ENCODE measurements at places on chromosomes 1 and 21.

DNA sequence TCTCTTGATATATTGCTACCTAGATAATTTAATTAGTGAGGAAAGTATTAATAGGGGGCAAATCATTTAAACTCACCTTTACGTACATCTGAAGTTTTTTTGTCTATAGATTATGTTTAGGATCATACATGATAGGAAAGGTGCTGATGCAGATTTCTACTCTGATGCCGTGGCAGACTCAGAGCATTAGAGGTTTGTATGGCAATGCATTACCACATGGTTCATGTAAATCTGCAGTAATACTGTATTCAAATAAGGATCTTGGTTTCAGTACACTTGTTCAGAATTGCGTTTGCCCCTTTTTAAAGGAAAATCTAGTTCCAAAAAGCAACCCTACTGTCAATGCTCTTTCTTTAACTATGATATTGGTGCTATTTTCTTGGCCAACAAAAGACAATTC is 288.3 kb downstream of the PTPRC start:
- DNase-seq = no peak
- peaks cover 3% of the 10 kb centered on the region for H3K4me1 ChIP-seq
- H3K4me3 ChIP-seq = no peak overlapping the region
- H3K27ac ChIP-seq = no peak overlapping the region
- no peaks in the 10 kb centered on the region for H3K36me3 ChIP-seq
- no peaks in the 10 kb centered on the region for H3K27me3 ChIP-seq

- no peaks in the 10 kb centered on the region for H3K4me1 ChIP-seq
- no peaks in the 10 kb centered on the region for H3K27me3 ChIP-seq
- H3K36me3 ChIP-seq = no peaks in the 10 kb centered on the region
- DNase-seq = no peak
- no peak overlapping the region for H3K4me3 ChIP-seq
Measured at GRCh38 chr1:189939967-189940366, 537.7 kb downstream of the BRINP3 start.

DNA sequence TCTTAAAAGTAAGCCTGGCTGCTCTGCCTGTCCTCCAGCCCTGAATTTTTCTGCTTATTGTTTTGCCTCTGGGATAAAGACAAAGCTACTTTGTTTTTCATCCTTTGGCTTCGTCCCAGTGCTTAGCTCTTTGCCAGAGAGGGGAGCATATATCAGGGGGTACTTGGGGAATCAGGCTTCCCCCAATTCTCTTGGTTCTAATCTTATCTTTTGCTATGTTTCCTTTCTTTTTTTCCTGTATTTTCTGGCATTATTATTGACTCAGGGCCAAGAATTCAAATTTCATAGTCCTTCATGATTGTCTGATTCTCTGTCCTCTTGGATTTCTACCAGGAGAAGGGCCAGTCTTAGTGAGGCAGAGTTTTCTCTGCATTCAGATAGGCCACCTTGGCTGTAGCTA is 51.2 kb downstream of the GIPC2 start:
- DNase-seq = no peak
- no peaks in the 10 kb centered on the region for H3K27me3 ChIP-seq
- no peak overlapping the region for H3K27ac ChIP-seq
- no peaks in the 10 kb centered on the region for H3K4me1 ChIP-seq
- H3K36me3 ChIP-seq = no peaks in the 10 kb centered on the region
- no peak overlapping the region for H3K4me3 ChIP-seq

GRCh38 chr1:94856004-94856403 is 35.8 kb downstream of the SLC44A3 start:
- H3K4me1 ChIP-seq = no peaks in the 10 kb centered on the region
- H3K4me3 ChIP-seq = no peak overlapping the region
- H3K27ac ChIP-seq = no peak overlapping the region
- H3K27me3 ChIP-seq = no peaks in the 10 kb centered on the region
- H3K36me3 ChIP-seq = no peaks in the 10 kb centered on the region

- H3K27me3 ChIP-seq = no peaks in the 10 kb centered on the region
- DNase-seq = no peak
Measured at GRCh38 chr1:203818399-203818798, 23.0 kb downstream of the ZBED6 start.

DNA sequence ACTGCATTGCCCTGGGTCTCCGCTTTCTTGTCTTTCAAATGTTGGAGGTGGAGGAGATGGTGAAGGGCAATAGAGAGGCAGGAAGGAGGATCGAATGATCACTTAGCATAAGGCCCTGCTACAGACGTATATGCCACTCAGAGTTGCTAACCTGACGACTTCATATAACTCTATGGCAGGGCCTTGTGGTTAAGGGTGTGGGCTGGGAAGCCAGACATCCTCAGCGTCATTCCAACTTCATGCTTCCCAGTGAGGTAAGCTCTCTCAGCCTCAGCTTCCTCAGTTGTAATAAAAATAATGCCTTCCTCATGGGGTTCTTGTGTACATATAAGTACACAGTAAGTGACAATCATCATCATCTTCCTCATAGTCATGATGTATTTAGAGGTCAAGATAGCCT is 54.6 kb downstream of the CASQ2 start:
- no peaks in the 10 kb centered on the region for H3K27me3 ChIP-seq
- DNase-seq = no peak
- no peaks in the 10 kb centered on the region for H3K4me1 ChIP-seq
- H3K36me3 ChIP-seq = no peaks in the 10 kb centered on the region
- no peak overlapping the region for H3K27ac ChIP-seq

DNA sequence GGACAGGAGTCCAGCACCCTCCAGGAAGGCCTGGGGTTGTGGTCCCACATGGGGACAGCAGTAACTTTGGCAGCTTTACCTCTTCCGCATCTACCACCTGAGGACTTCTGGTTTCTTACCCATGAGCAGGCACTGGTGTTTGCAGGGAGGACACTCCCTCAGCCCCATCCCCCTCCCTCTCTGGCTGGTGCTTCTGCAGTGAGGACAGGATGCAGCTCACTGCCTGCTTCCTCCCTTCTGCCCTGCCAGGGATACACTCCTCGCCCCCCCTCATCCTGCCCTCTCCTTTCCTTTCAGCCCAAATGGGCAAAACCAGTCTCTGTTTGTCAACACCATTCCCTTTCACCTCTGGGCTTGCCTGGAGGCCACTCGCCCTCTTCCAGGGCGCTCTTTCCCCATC is 62.4 kb downstream of the KIRREL1 start:
- peaks cover 5% of the 10 kb centered on the region for H3K27me3 ChIP-seq
- no peaks in the 10 kb centered on the region for H3K36me3 ChIP-seq
- DNase-seq = no peak
- H3K27ac ChIP-seq = no peak overlapping the region
- H3K4me1 ChIP-seq = no peaks in the 10 kb centered on the region

DNA sequence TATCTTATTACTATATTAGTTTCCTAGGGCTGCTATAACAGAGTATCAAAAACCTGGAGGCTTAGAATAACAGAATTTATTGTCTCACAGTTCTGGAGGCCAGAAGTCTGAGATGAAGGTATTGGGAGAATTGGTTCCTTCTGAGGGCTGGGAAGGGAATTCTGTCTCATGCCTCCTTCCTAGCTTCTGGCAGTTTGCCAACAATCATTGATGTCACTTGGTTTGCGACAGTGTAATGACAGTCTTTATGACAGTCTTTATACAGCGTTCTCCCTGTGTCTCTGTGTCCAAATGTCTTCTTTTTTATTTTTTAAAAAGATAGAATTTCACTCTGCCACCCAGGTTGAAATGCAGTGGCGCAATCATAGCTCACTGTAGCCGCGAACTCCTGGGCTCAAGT is 15.8 kb upstream of the CENPF start:
- no peaks in the 10 kb centered on the region for H3K4me1 ChIP-seq
- no peak overlapping the region for H3K27ac ChIP-seq
- no peak for DNase-seq

- H3K27me3 ChIP-seq = no peaks in the 10 kb centered on the region
- H3K27ac ChIP-seq = peak overlapping the region; percentile 89
- H3K36me3 ChIP-seq = no peaks in the 10 kb centered on the region
- H3K4me1 ChIP-seq = peaks cover 77% of the 10 kb centered on the region
- DNase-seq = no peak
- H3K4me3 ChIP-seq = no peak overlapping the region
Measured at GRCh38 chr1:26289158-26290059, 9.5 kb downstream of the SH3BGRL3 start.

DNA sequence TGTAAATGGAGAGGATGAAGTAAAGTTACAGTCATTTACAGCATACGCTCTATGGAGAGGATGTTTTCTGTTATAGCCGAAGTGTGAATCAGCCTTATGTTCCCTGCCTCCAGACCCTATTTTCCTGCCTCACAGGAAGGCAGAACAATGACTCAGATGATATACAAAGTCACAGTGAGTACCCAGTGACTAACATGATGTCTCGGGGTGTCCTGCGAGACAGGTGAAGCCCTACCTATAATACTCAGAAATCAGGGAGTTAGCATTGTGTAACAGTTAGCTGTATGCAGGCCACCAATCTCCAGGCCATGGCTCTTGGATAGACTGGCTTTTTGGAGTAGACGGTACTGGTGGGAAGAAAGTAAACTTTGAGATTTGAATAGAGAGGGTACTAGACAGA is 55.6 kb upstream of the FBXO28 start:
- no peaks in the 10 kb centered on the region for H3K36me3 ChIP-seq
- DNase-seq = no peak
- no peaks in the 10 kb centered on the region for H3K27me3 ChIP-seq
- no peak overlapping the region for H3K4me3 ChIP-seq
- H3K27ac ChIP-seq = no peak overlapping the region

- H3K27ac ChIP-seq = no peak overlapping the region
- H3K27me3 ChIP-seq = no peaks in the 10 kb centered on the region
- no peaks in the 10 kb centered on the region for H3K4me1 ChIP-seq
- no peak for DNase-seq
- H3K4me3 ChIP-seq = no peak overlapping the region
Measured at GRCh38 chr1:11513681-11514080, 34.7 kb downstream of the DISP3 start.

GRCh38 chr1:44361478-44361877 is 6.4 kb upstream of the ERI3 start:
- DNase-seq = no peak
- H3K36me3 ChIP-seq = no peaks in the 10 kb centered on the region
- no peaks in the 10 kb centered on the region for H3K4me1 ChIP-seq

- no peaks in the 10 kb centered on the region for H3K36me3 ChIP-seq
- no peaks in the 10 kb centered on the region for H3K4me1 ChIP-seq
- H3K4me3 ChIP-seq = no peak overlapping the region
- H3K27ac ChIP-seq = no peak overlapping the region
Measured at GRCh38 chr1:95013950-95014574, 58.7 kb downstream of the ALG14 start.

DNA sequence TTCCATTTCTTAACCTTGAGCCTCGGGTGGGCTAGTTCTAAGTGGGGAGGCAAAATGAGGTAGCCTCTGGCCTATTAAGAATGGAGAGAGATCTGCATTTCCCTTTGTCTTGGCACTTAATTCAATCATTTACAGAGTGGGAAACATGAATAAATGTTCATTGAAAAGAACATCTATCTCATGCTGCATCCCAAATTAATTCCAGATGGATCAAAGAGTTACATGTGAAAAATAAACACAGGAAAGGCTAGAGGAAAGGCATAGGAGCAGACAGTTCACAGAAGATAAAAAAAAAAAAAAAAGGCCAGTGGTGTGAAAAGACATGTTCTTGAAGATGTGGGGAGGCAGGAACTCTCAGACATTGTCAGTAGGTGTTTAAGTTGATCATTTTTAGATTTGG is 35.7 kb upstream of the EPS8L3 start:
- H3K27me3 ChIP-seq = no peaks in the 10 kb centered on the region
- no peak for DNase-seq
- H3K36me3 ChIP-seq = no peaks in the 10 kb centered on the region
- H3K27ac ChIP-seq = no peak overlapping the region
- H3K4me1 ChIP-seq = peaks cover 62% of the 10 kb centered on the region

DNA sequence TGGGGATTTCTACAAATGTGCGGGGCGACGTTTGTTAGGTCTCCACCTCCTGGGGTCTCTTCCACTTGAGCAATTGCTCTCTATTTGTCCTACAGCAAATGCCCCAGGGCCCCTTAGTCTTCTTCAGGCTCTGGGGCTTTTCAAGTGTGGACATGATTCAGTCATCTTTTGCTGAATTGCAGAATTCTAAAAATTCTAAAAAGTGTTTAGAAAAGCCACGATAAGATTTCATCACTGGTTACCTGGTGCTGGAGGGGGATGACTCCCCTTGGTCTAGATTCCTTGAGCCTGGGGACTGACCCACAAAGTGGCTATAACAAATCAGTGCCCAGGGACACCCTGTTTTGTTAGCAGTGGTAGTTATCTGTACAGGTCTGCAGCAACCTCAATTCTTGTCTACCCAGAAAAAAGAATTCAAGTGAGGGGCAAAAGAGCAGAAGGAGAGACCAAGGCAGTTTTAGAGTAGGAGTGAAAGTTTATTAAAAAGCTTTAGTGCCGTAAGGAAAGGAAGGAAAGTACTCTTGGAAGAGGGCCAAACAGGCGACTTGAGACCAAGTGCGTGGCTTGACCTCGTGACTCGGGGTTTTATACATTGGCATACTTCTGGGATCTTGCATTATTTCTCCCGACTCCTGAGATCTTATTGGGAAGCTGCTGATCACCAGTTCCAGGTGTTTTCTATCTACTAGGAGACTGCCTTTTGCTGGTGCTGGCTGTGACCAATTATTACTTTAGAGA is 25.2 kb downstream of the PROK1 start:
- no peak overlapping the region for H3K27ac ChIP-seq
- no peaks in the 10 kb centered on the region for H3K4me1 ChIP-seq
- H3K4me3 ChIP-seq = no peak overlapping the region

DNA sequence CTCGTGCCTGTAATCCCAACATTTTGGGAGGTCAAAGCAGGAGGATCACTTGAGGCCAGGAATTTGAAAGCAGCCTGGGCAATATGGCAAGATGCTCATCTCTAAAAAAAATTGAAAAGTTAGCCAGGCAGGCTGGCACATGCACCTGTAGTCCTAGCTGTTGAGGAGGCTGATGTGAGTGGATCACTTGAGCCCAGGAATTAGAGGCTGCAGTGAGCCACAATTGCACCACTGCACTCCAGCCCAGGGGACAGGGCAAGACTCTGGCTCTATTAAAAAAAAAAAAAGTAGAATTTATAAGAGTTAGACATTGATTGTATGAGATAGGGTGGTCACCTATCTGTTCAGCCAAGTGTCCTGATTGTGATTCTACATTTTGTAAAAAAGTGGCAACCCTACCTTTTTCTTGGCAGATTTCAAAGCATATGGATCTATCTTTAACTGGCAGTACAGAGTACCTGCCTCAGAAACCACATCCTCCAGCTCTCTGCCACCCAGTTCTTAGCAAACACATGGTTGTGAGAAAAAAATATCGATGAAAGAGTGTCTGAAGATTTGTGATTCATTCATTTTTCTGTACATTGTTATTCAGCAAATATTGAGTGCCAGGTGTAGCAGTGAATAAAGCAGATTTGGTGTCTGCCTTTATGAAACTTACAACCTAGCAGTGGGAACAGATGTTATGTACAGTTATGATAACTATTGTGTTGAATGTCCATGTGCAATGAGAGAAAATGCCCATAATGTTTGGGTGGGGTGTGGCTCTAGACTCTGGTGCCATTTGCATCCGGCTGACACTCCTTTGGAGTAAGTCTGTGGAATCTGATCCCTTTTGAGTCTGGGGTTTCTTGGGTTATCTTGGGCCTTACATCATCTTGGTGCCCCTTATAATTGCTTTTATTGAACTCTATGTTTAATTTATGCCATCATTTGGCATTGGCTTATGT is 82.5 kb downstream of the ST3GAL3 start:
- H3K4me1 ChIP-seq = no peaks in the 10 kb centered on the region
- H3K27ac ChIP-seq = no peak overlapping the region
- H3K36me3 ChIP-seq = peaks cover 4% of the 10 kb centered on the region
- H3K27me3 ChIP-seq = no peaks in the 10 kb centered on the region
- no peak overlapping the region for H3K4me3 ChIP-seq
- DNase-seq = no peak

GRCh38 chr1:31843506-31843905 is 27.7 kb upstream of the SPOCD1 start:
- peaks cover 8% of the 10 kb centered on the region for H3K4me1 ChIP-seq
- DNase-seq = no peak
- no peak overlapping the region for H3K4me3 ChIP-seq
- H3K27me3 ChIP-seq = no peaks in the 10 kb centered on the region
- H3K36me3 ChIP-seq = no peaks in the 10 kb centered on the region
